ENCODE measurements at places on chromosomes 3 and 15.
A peak's percentile ranks its signal among the peaks of the same experiment; 100 is the strongest.

GRCh38 chr3:169118666-169119370 lies 544.7 kb downstream of the MECOM start:
- DNase-seq, result peak; percentile 66

GRCh38 chr15:66237513-66238235 lies 15.9 kb downstream of the MEGF11 start:
- DNase-seq, result no peak

GRCh38 chr3:128488991-128489673 lies 3.9 kb downstream of the GATA2 start:
- DNase-seq, result peak; percentile 50

GRCh38 chr3:55297706-55298105 lies 189.4 kb downstream of the WNT5A start:
- DNase-seq, result peak; percentile 67

GRCh38 chr15:87589134-87589533 lies 667.4 kb downstream of the NTRK3 start:
- DNase-seq, result no peak

DNA sequence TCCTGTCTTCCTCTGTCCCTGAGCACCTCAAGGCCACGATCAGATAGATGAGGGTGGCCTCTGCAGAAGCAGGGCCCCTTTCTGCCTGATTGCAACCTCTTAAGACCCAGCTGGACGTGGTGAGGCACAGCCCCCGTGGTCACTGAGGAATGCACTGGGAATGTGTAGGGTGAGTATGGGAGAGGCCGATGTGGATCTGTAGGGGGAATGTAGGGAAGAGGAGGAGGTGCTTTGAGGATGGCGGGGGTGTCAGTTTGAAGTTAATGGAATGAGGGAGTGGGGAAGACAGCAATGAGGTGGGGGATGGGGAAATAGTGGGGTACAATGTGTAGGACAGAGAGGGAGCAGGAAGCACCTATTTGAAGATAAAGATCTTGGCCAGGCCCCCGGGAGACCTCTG lies 785 bp upstream of the IQCF5 start:
- no peak for DNase-seq

DNA sequence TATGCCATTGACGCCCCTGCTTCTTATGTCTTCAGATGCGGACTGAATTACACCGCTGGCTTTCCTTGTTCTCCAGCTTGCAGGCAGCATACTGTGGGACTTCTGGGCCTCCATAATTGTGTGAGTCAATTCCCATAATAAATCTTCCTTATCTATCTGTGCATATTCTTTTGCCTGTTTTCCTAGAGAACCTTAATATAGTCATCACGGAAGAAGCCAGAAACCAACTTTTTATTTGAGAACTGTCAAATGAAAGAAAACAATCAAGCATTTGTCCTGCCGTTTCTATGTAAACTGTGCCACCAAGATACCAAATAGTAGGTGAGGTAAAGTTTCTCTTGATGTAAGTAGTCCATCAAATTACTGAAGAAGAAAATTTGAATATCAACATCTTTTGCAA lies 51.8 kb upstream of the B3GALNT1 start:
- no peak for DNase-seq

- DNase-seq, result no peak
Measured at GRCh38 chr3:4838621-4839022, 140.6 kb upstream of the BHLHE40 start.

- DNase-seq, result no peak
Measured at GRCh38 chr3:149247929-149248691, 26.5 kb upstream of the CP start.

GRCh38 chr3:131795390-131796090 lies 239.3 kb downstream of the CPNE4 start:
- peak; percentile 10 for DNase-seq

DNA sequence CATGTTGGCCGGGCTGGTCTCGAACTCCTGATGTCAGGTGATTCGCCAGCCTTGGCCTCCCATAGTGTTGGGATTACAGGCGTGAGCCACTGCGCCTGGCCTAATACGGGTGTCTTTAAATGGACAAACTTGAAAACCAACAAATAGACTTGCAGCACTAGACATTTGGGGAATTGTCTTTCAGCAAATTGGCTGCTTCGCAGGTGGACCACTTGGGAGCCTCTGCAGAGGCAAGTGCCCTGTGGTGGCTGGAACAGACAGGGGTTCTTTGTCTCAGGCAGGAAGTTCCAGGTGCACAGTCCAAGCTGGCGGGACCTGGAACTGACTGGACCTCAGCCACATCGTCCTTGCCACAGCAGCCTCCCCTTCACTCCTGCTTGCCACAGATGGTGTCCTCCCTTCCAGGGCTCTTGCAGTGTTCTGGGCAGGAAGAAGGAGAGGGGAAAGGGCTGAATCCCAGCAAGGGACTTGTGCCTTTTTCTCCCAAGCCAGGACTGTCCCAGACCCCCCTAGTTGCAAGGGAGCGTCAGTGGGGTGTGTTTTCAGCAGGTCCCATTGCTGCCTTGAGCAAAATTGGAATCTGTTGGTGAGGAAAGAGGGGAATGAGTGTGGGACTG lies 94.3 kb downstream of the TBC1D2B start:
- DNase-seq, result no peak

- DNase-seq, result no peak
Measured at GRCh38 chr3:119665954-119666559, 5.7 kb upstream of the POPDC2 start.

- no peak for DNase-seq
Measured at GRCh38 chr3:184175506-184175905, 851 bp downstream of the AP2M1 start.

- no peak for DNase-seq
Measured at GRCh38 chr3:65928110-65928509, 110.6 kb downstream of the MAGI1 start.

GRCh38 chr15:101262551-101262950 lies 10.7 kb upstream of the CHSY1 start:
- no peak for DNase-seq
